ENCODE measurements at places on chromosomes 2 and 18. TPM values are rescaled to one million over a fixed set of nuclear protein-coding genes. Genes with fewer than 3 reads are reported as not detected.

GRCh38 chr2:102544182-102544581 lies 71.2 kb downstream of the SLC9A4 start:
- DNase-seq = no peak

DNA sequence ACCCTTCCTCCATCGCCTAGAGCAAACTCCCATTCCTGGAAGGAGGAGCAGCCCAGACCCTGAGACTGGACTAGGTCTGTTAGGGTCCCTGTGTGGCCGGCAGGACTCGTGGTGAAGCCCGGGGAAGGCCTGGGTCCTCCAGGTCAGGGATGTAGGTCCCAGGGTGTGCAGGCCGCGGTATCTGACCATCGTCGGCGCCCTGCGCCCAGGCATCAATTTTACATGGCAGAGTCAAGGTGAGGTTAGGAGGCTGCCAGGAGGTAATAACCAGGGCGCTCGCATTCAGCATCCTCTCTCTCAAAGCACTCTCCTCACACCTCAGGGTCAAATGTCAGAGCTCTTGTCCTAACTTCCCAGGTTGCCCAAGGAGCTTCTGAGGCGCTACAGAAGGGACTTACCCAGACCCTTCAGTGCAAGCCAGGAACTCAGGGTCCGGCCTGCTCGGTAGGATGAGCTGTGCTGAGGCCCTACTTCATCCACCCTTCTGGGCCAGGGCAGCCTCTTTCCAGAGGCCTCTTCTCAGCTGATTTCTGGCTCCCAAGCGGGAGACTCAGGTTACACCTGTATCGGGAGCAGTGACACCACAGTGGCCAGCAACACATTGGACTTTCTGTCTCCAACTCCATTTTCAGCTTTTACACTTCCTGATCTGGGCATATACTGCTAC lies 628 bp downstream of the SH2D6 start:
- DNase-seq = peak; percentile 13

DNA sequence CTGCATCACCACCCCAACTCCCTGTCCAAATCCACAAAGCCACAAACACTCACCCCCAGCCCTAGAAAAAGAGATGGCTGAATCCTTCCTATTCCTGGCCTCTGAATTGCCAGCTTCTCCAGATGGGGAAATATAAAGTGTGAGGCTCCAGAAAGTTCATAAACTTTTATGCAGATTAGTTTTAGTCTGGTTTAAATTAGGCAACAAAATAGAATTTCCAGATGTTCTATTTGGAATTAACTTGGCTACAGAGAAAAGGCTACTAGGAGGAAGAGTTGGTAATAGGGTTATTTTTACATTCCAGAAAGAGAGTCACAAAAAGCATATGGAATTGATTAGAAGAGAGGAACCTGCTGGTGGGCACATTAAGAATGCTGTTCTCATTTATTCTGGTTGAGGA lies 56.0 kb downstream of the EN1 start:
- DNase-seq = no peak

The SKOR2 gene
- total RNA-seq = not detected

The MALL gene
- 114 TPM for total RNA-seq

DNA sequence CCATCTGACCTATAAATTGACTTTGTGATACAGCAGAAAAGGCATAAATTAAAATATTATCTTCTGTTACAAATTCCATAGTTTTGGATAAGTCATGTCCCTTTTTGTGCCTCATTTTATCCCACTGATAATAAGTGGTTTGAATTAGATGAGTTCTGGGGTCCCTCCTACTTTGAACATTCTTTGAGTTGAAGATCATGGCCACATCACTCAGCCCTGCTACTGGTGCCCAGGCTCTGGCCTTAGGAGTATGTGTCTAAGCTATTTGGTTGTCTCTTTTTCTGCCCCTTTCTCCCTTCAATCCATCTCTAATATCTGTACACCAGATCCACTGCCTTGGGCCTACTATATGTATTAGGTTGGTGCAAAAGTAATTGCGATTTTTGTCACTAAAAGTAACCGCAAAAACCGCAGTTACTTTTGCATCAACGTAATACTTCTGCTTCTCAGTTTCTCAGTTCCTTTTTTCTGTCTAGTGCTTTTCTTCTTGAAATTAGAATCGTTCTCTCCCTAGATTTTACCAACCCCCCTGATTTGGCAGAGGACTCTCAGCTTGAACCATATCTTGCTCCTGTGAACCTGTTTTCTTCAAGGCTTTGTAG lies 362.5 kb upstream of the TNP1 start:
- no peak for DNase-seq

The TSN gene
- 76.1 TPM for total RNA-seq

- DNase-seq = peak; percentile 36
These were observed 175.1 kb downstream of the NCK2 start for GRCh38 chr2:105919826-105920225.

All from endothelial cell of umbilical vein (primary cell).